ENCODE measurements at places on chromosomes 4 and X.
A peak's percentile ranks its signal among the peaks of the same experiment; 100 is the strongest.

GRCh38 chr4:145320294-145320693 is 139.9 kb upstream of the OTUD4 start:
- no peak for DNase-seq

DNA sequence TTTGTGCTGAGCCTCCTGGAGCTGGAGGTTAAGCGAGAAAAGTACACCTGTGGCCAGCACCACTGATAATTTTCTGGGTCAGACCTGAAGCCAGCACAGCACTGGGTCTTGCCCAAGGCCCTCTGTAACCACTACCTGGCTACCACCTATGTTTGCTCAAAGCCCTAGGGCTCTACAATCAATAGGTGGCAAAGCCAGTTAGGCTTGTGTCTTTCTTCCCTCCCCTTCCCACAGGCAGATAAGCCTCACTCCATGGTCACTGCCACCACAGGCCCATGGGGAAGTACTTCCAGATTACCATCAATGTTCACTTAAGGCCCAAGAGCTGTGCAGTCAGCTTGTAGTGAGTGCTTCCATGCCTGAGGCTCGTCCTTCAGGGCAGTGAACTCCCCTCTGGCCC is 35.2 kb upstream of the ARMCX4 start:
- no peak for DNase-seq

- DNase-seq, result no peak
These were observed 22.5 kb downstream of the PDK3 start for GRCh38 chrX:24487571-24487970.

- DNase-seq, result no peak
These were observed 93.3 kb downstream of the FANCB start for GRCh38 chrX:14779580-14779979.

- peak; percentile 26 for DNase-seq
These were observed 44.6 kb downstream of the RAB33A start for GRCh38 chrX:130216320-130216719.

GRCh38 chr4:125505621-125506020 is 190.9 kb downstream of the FAT4 start:
- DNase-seq, result no peak

- no peak for DNase-seq
These were observed 143.4 kb downstream of the TRIML1 start for GRCh38 chr4:188282471-188283232.
